ENCODE measurements at places on chromosomes 7 and 10.
A peak's percentile ranks its signal among the peaks of the same experiment; 100 is the strongest.

GRCh38 chr10:80077869-80078447 lies 507 bp upstream of the TMEM254 start:
- DNase-seq: no peak

DNA sequence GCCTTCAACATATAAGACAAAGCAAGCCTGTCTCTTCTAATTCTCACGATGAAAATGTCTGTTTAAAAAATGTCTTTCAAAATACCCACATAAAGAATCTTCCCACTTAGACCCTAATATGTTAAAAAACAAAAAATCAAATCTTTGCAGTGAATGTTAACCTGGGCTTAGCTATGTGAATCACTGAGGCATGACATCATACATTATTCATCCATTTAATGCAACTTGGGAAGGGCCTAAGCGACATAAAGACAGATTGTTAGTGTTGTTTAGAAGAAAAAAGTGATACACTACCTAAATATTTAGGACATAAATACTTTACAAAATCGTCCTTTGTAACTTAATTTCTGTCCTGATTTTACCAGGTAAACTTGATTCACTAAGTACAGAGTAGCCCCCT lies 648.5 kb upstream of the NRP1 start:
- no peak for DNase-seq

GRCh38 chr7:40726559-40726958 lies 591.8 kb downstream of the SUGCT start:
- no peak for DNase-seq

DNA sequence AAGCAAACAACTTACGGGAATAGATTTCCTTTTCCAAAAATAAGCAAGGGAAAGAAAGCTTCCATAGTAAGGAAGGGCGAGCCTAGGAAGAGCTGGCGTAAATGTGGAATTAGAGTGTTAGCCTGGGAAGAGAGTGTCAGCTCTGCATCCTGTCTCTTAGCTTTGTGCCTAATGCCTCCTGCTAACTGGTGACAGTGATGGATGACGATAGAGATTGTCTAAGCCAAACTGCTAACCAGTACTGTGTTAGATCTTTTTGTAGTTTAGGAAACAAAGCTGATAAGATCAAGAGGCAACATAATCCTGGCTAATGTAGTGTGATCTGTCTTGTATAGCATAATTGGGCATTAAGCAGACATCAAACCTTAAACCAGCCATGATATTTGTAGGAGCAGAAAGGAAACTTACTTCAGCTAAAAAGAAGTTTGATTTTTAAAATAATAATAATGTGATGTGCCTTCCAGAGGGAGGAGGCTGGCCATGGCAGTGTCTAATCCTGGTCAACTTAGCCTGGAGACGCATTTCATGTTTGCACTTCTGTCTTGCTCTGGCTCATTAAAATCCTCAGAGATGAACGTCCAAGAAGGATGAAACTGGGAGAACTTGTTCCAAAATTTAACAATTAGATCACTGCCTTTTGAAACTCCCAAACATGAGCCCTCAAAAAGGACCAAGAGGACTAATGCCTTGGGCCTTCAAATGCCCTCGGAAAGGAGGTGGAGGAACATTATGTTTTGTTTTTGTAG lies 85.1 kb downstream of the FAM204A start:
- DNase-seq: no peak

DNA sequence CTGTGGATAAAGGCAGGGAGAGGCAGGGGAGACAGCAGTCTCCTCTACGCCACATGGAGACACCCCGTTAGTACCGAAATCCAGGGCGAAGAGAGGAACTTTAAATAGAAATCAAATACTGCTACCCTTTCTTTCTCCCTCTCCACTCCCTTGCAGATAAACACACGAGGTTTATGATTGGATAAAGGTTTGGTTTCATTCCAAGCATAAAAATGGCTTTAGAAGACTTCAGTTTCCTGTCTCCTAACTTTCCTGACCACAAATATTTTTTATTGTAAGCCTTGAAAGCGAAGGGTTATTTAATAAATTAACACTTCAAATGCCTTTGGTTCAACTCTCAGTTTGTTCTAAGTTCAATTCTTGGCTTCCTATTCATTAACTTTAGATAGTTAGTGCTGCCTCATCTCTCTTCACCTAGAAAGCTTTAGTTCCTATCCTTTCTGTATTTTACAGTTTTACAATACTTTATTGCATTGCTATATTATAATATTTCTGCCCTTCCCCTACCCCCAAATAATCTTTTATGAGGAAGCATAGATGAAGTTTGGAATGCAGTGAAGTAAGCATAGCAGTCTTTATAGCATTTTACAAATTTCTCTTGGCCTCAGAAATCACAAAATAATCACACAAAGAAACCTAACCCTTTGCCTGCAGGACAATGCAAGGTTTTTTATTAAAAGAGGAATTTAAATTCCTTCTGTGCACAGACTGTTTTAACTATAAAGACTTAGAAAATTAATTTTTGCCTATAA lies 31.5 kb upstream of the ARID5B start:
- DNase-seq: peak; percentile 85

- DNase-seq: peak; percentile 29
These were observed 35.1 kb downstream of the GCC1 start for GRCh38 chr7:127550247-127550646.

DNA sequence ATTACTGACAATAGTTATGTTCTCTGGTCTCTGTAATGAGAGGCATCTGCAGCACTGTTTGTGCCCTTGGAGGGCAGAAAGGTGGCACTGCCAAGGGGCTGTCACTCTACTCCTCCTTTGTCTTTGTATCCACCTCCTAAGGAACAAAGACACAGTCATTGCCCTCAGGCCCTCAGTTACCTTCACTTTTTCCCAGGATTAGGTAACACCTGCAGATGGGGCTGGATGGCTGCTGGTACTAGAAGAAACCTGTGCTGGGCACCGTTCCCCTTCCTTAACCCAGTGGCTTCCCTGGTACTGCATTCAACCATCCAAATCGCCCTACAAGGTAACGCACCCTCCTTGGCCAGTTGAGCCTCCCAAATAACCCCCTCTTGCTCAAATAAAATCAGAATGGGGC lies 246.9 kb upstream of the NEBL start:
- DNase-seq: no peak

DNA sequence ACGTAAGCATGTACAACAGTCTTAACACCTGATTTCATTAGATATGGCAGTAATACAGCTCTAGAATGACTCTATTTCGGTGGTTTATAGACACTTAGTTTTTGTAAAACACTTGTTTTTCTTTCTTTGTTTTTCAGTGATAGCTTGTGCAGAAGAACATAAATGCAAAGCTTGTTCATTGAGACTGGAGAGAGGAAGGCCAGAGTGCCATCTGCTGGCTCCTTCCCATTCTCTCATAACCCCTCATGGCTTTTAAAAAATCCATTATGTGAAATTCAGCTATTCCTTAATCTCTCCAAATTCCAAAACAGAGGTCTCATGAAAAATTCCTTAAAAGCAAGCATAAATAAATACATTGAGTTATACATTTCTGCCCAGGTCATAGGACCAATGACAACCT lies 76.3 kb downstream of the CACNB2 start:
- DNase-seq: peak; percentile 36

- DNase-seq: no peak
These were observed 14.9 kb upstream of the LGI1 start for GRCh38 chr10:93742633-93743349.

- DNase-seq: no peak
These were observed 248.7 kb downstream of the FZD1 start for GRCh38 chr7:91512958-91513357.

DNA sequence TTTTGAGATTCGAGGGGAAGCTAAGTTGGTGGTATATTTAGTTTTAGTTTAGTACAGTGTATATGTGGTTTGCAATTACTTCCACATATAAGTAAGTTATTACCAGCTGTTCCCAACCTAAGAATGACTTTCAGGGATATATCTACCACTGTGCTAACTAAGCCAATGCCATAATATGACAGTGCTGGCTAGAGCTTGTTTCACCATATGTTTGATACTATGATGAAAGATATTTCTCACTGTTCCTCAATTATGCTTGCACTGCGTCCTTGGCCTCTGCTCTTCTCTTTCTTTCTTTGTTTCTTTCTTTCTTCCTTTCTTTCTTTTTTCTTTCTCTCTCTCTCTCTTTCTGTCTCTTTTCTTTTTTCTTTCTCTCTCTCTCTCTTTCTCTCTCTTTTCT lies 113.8 kb upstream of the SKAP2 start:
- no peak for DNase-seq

DNA sequence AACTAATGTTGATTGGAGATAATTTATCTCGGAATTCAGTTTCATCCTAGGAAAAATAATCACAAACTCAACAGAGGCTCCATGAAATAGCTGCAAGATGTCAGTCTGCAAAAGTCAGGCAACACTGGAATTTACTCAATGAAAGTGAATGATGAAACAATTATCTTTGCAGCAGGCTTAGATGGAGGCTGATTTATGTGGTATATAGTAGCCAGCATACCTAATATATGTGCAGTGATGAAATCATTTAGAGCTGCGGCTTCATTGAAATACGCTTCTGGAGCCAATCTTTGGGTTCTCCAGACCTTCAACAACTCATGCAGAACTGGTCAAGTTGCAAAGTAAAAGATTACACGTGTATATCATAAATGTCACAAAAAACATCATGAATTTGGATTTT lies 113.3 kb downstream of the ITGA8 start:
- DNase-seq: no peak

DNA sequence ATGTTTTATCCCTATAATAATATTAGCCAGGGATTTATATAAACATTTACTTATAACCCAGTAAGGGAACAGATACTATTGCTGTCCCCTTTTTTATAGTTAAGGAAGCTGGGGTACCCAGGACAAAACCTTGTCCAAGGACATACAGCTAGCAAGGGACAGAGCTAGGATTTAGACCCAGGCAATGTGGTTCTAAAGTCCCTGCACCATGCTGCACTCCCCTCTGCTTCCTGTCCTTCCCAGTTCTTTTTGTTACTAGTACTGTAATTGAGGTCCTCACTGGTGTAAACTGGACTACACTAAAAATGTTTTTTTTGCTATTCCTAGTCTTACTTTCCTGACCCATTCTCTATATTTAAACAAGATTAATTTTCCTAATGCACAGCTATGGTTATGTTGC lies 16.6 kb downstream of the KLHDC10 start:
- no peak for DNase-seq

- DNase-seq: peak; percentile 32
These were observed 50.8 kb upstream of the PDZD8 start for GRCh38 chr10:117425974-117426566.

DNA sequence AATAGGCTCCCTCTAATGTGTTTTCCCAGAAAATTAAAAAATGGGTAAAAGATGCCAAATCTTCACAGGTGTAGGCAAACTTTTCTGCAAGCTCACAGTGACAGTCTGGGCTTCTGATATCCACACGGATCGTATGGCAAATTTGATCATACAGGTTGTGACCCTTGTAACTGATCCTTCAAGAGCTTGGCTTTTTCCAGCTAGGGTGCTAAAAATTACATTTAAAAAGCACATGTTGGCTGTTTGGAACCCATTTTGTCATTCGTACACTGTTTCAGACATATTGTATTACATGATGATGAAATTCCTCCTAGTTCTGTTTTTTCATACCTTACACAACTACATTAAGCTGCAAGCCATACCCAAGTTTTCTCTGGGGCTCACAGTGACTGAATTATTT lies 138.7 kb downstream of the GFRA1 start:
- no peak for DNase-seq

- DNase-seq: no peak
These were observed 5.1 kb upstream of the ADAMTS14 start for GRCh38 chr10:70666960-70667798.

DNA sequence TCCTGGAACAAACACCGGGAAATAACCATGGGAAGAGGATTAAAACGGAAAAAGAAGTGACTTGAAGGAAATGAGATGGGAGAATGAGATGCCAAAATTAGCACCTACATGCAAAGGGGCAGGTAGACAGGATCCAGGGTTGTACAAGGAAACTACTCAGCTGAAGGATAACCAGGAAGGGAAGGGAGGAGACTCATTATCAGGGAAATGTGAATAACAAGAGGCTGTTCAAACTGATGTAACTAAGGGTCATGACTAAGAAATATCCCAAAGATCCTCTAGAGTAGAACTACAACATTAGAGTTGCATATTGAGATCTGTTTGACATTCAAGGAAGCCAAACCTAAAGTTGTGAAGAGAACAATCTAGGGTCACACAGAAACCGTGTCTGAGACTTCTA lies 166.2 kb upstream of the SP8 start:
- no peak for DNase-seq

GRCh38 chr7:126529254-126529653 lies 723.5 kb downstream of the GRM8 start:
- no peak for DNase-seq

GRCh38 chr7:91047636-91048035 lies 216.6 kb upstream of the FZD1 start:
- DNase-seq: no peak

GRCh38 chr10:79305988-79306387 lies 41.3 kb upstream of the PPIF start:
- no peak for DNase-seq

All from osteoblast (primary cell).